CD4-positive, alpha-beta T cell treated with Interleukin-17A for 1 hour (primary cell): ENCODE measurements at places on chromosomes 3 and 15.

DNA sequence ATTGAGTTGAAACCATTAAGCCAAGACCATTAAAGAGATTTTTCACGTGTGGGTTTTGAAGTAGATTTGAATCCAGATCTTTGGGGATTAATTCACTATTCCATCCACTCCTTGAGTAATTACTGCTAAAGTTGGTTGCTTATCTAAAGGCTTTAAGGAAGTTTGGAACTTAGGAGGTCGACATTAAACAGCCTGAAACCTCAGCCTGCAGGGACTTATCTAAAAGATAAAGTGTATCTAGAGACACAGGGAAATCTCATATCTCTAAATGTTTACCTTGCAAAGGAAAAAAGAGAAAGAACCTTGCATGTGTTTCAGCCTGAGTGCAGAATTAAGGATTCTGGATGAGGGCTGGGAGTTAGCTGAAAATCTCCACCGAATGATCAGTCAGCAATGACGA is 158.6 kb downstream of the MEIS2 start:
- DNase-seq = no peak

- no peak for DNase-seq
These were observed 15.9 kb downstream of the SNX1 start for GRCh38 chr15:64111679-64112050.

DNA sequence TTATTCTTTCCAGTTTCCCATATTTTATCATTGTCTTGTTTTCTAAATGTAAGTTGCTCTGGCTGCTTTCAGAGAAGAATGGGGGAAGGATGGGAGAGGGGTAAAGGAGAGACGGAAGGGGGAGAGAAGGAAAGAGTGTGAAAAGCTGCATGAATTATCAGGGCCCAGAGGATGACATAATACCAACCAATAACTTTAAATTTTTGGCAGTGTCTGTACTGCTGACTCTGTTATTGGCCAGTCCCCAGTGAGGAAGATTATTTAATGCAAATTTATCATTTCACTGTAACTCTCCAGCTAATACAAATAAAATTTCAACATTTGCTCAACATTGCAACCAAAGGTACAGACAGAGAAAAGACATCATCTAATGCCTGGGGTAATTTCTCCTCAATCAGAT is 551.7 kb upstream of the CFAP20DC start:
- DNase-seq = no peak

GRCh38 chr3:58009026-58009748 is 965 bp downstream of the FLNB start:
- peak; percentile 35 for DNase-seq

GRCh38 chr15:100721758-100722550 is 119.6 kb downstream of the ASB7 start:
- no peak for DNase-seq

DNA sequence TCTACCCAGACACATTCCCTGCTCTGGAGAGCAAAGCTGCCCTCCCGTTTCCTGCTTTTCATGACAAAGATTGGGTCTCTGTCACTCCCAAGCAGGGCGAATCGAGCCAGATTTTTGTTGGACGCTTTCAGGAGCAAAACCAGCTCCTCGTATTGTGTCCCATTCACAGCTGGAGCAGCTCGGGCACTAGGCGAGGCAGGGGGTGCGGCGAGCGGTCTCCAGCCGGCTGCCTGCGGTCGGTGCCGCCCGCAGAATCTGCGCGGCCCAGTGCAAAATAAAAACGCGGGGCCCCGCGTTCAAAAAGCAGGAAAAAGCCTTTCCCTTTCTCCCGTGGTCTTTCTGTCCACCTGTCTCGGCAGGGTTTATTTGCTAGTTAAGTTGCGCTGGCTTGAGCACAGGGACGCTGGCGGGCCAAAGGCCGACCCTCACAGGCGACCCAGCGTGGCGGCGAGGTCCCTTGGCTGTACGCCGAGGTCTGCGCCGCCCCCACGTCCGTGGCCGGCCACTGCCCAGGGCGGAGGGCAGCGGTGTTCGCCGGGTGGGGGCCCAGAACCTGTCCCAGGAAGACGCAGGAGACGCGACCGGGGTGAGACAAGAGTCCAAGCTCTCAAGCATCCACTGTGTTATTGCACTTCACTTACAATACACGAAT is 71.2 kb downstream of the CYP19A1 start:
- DNase-seq = no peak

- DNase-seq = no peak
These were observed 8.7 kb downstream of the SPCS1 start for GRCh38 chr3:52714335-52715302.

GRCh38 chr3:64616953-64617352 is 70.8 kb downstream of the ADAMTS9 start:
- DNase-seq = no peak

DNA sequence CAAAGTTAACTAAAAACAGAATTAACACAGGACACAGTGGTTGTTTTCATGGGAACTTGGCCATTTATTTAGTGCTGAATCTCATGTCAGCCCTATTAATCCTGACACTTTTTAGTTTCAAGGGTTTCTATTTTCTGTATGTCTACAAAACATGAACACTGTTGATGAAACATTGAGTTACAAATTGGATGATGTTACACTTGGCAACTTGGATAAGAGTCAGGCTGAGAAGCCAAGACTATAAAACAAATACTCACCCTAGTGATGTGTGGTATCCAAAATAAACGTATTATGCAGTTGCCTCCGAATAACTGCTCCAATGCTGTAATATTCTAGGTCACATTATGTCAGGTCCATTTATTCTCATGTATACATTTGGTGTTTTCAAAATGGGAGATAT is 349.6 kb downstream of the ZIC1 start:
- no peak for DNase-seq

- no peak for DNase-seq
These were observed 64.1 kb downstream of the CCR1 start for GRCh38 chr3:46143951-46144473.

- DNase-seq = peak; percentile 88
These were observed 4.0 kb downstream of the GCSAM start for GRCh38 chr3:112128843-112129727.

- no peak for DNase-seq
These were observed 3.4 kb downstream of the PIGZ start for GRCh38 chr3:196965112-196965803.

GRCh38 chr3:39754549-39754948 is 54.9 kb upstream of the MYRIP start:
- no peak for DNase-seq

GRCh38 chr15:73050561-73051295 is 1.5 kb upstream of the NEO1 start:
- no peak for DNase-seq

GRCh38 chr3:37400945-37401344 is 226.6 kb upstream of the LRRFIP2 start:
- no peak for DNase-seq

GRCh38 chr3:38650248-38650951 is 913 bp upstream of the SCN5A start:
- DNase-seq = peak; percentile 16

- peak; percentile 60 for DNase-seq
These were observed 11.1 kb downstream of the ZBTB38 start for GRCh38 chr3:141379250-141379966.

GRCh38 chr3:64556046-64556445 is 131.8 kb downstream of the ADAMTS9 start:
- DNase-seq = no peak

DNA sequence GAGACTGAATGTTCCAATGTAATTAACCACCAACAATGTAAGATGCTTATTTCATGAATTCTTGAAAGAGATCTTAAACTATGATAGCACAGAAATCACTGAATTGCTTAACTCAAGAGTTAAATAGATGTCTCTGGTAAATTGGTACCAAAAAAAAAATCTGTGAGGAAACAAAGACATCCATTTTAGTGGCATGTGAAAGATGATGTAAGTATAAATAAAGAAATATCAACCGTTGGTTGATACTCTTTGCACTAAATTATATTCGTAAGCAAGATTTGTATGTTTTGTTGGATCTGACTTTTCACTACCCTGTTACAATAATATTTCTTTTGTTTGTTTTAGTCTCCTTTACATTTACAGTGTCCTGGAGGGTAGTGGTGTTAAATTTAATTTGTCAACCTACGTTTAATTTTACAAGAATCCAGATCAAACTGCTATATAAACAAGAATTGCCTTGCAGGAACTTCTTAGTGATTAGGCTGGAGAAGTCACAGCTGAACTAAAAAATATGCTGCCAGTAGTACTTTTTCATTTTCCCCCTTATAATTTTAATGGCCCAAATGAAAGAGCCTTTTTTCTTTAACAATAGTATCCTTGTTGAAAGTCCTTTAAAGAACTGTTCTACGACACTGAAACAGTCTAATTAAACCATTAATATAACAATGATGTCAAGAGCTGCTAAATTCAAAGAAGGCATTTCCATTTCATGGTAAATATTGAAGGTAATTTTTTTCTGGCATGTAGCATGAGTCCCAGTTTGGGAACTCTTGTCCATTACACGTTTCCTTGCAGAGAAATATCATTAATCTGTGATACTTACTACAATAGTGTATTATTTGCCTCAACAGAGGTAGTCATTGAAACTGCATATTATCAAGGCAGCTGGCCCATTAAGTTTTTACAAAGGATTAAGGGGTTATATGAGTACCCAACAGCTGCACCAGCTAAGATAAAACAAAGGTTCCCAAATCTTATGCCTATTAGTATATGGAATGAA is 109.6 kb upstream of the PHLDB2 start:
- DNase-seq = no peak

DNA sequence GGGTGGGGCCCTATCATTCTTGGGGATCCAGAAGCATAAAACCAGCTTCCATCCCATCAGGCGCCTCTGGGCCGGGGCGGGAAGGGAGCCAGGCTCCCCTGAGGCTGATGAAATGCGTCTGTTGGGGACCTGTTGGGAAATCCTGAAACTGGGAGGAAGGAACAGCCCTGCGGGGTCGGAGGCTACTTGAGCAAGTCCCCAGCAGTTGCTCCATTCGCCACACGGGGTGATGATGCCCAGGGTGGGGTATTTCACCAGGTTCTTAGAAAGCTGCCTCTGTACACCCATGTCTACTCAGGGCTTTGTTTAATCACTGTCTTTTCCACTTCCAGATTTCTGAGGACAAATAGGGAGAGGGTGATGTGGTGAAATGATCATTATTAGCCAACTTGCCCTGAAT is 25.4 kb upstream of the TSEN2 start:
- DNase-seq = no peak

DNA sequence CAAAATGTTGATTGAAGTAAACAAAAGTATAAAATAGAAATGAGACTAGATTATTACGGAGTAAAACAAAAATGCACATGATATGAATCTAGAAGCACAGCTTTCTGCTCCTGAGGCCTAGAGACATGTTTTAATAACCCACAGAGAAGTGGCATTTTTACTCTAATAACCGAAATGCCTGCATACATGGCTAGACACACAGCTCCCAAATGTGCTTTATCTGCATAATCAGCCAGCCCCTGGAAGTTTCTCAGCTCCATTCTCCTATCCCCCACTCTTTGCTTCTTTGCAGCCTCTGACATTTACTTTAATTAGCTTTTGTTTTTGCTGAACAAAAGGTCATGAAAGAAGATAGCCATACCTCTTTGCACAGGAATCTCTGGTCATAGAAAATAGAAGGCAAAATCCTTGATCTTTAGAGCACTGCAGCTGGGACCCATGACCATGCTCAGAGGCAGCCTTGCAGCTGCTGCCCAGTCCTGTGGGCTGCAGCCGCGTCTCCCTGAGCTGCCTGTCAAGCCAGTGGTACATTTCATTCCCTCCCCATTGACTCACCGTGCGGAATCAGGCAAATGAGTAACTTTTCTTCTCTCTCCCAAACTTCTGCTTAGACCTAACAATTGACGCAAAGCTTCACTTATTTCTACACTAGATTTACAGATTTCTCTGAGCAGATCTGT is at the start of gene VEPH1:
TSS of gene VEPH1 (minus strand) at position 501 of the 680 bp plus-strand sequence. CDS start 8,067 bp downstream, outside the sequence.
- DNase-seq = no peak

GRCh38 chr3:172305552-172305951 is 142.7 kb downstream of the GHSR start:
- no peak for DNase-seq

DNA sequence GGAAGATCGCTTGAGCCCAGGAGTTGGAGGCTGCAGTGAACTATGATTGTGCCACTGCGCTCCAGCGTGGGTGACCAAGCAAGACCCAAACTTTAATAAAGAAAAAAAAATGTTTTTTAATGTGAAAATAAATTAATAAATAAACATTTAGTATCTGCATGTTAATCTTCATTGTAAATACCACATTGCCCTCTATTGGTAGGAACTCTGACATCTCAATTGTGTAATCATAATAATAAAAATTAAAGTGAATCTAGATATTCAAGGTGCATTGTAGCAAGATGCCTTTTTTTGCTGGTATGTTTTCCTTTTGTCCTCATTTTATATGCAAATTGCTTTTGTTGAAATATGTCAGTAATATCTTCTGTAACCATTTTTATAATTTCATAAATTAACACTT is 95.0 kb upstream of the LIMD1 start:
- DNase-seq = peak; percentile 20

- DNase-seq = no peak
These were observed 179.6 kb upstream of the THRB start for GRCh38 chr3:24674261-24674660.

DNA sequence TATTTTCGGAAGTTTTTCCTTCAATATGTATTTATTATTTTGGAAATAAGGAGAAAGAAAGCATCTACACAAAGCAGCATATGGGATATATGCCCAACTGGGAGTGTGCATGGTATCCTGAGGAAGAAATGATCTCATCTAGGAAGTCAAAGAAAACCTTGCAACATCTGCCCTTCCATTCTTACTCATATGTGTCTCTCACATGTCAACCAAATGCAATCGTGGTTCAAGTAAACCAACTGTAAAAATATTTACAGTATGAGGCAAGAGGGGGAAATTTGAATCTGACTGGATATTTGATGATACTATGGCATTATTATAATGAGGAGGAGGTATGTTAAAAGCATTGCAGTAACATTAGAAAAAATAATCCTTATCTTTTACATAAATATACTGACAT is 3.2 kb upstream of the SCG3 start:
- no peak for DNase-seq

- no peak for DNase-seq
These were observed 856 bp upstream of the TM4SF19 start for GRCh38 chr3:196339044-196339443.

- no peak for DNase-seq
These were observed 221.3 kb upstream of the SLCO3A1 start for GRCh38 chr15:91632176-91632575.

GRCh38 chr3:123819949-123820348 is 64.2 kb downstream of the MYLK start:
- DNase-seq = no peak
